ENCODE measurements at places on chromosomes 12 and 14.
A peak's percentile ranks its signal among the peaks of the same experiment; 100 is the strongest.

DNA sequence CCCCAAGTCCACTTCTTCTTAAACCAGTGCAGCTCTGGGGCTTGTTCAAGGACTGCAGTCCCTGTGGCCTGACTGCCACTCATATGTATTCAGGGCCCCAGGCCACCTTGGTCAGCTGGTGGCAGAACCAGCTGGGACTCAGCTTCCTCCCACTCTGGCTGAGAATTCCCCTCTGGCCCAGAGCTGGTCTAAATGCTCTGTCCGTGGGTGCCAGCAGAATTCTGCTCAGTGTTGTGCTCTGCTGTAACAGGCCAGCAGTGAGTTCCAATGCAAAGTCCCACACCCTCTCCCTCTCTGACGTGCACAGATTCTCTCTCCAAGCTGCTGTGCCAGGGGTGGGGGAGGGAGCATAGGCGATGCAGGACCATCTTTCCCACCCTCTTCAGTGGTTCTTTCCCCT is 210.4 kb upstream of the RGS6 start:
- DNase-seq: no peak

GRCh38 chr12:3071107-3071506 is 6.1 kb upstream of the TSPAN9 start:
- no peak for DNase-seq

- no peak for DNase-seq
These were observed 63.6 kb downstream of the CRADD start for GRCh38 chr12:93740751-93741150.

GRCh38 chr12:64240781-64241180 is 18.7 kb upstream of the KICS2 start:
- no peak for DNase-seq

DNA sequence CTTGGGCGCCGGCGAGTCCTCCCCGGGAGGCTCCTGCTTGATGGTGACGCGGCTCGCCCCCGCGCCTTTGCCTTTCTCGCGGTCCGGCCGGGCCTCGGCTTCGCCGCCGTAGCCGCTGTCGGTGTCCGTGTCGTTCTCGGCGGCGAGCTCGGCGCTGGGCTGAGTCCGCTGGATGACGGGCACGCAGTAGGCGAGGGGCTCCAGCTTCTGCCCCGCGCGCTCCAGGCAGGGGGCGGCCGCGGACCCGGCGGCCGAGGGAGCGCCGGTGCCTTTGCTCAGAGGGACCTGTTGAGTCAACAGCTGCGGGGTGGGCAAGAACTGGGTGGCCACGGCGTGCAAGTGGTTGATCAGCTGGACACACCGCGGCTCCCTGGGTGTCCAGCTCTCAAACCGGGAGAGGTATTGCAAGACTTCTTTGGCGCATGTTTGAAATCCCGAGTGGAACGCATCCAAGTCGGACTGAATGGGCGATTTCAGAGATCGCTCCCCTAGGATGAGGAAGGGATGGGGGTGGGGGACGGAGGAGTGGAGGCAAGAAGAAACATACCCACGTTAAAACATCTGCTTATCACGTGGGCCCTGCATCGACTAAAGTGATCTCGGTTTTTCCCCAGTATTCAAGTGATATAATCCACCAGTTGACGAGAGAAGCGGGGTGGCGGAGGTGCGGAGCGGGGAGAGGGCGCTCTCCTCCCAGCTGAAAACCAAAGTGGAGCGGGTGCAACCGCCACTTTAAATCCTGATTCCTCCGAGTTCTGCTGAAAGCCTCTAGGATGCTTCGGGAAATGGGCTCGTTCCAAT is 2.0 kb downstream of the BHLHE41 start:
- peak; percentile 83 for DNase-seq

DNA sequence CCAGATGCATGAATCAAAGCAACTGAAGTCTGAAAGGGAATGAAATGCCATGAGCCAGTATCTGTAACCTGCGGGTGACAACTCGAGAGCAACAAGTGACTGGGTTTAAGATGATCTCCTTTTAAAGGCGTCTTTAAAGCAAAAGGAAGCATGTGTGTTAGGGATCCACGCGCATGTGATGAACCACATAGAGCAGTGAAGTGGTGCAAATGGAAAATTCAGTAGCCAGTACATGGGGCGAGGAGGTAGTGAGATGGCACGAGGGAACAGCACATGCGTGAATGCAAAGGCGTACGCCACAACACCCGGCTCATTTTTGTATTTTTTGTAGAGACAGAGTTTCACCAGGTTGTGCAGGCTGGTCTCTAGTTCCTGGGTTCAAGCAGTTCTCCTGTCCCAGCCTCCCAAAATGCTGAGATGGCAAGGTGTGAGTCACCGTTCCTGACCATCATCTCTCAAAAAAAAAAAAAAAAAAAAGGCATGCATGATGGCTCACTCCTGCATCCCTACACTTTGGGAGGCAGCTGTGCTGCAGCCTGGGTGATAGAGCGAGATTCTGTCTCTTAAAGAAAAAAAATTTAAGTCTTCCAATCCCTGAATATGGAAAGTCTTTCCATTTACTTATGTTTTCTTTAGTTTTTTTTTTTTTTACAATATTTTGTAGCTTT is 24.6 kb upstream of the BCL7A start:
- DNase-seq: no peak

DNA sequence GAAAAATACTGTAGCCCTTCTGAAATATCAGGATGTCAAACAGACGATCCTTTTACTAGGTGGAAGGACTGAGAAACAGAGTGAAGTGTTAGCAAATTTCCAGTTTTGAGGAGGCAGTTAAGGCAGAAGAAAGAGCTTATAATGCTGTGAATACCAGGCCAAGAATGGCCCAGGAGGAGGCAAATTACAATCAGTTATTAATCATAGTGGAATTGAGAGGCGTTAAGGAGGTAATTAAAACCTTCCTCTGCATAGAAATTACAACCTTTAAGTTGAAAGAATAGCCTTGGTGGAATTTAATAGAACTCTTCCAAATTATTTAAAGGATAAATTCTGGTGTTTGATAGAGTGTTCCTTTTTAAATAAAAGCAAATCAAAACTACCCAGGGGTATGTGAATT is 590.9 kb upstream of the SEL1L start:
- DNase-seq: no peak

DNA sequence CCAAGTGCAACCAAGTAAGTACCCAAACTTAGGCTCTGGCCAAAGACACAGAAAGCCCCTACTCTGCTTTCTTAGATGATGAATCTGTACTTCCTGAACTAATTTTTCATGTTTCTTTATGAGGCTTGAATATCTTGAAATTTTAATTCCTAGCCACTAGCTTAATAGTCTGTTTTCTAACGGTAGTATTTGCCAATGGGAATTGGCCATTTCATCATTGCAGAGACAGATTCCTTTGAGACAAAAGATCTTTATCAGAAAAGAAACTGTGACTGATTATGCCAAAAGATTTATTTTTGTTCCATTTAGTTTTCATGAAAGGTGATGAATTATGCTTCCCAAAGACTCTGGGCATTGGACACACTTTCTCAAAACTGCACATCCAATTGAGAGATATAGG is 48.7 kb downstream of the DAD1 start:
- no peak for DNase-seq

DNA sequence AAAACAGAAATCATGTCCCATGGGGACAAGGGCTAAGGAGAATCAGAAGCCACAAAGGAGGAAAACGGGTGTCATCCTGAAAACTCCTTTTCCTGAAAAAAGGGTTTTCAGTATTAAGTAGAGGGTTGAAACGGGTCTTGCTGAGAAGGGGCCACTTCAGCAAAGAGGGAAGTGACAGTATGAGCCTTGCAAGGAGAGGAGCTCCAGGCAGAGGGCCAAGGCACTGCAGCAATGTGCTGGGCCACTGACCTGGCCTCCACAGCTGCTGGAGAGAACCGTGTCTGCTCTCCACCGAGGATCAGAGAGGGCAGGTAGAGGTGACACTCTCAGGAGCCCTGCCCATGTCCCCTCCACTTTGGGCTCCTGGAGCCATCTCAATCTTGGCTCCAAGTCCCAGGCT is 103.3 kb downstream of the NCOR2 start:
- DNase-seq: no peak

Measured in astrocyte of the spinal cord (primary cell).